ENCODE measurements at places on chromosomes 7 and 10.
A peak's percentile ranks its signal among the peaks of the same experiment; 100 is the strongest.

GRCh38 chr7:12557282-12557681 lies 13.2 kb upstream of the SCIN start:
- DNase-seq = no peak

DNA sequence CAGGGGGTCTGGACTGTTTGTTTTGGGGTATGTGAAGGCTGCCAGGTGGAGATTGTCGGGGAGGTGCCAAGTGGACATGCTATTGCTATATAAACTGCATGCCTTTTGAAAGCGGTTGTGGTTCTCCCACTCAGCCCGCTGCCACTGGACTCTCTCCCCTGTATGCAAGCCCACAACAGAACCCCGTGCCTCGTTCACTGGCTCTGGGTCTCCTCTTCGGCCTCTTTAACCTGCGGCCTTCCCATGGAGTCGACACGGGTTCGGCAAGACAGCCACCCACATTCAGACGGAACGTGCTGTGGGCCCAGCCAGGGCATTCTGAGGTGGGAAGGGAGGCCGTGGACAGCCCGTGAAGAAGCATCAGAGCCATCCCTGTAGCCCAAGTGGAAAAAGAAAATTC lies 50.3 kb downstream of the SVIL start:
- no peak for DNase-seq

DNA sequence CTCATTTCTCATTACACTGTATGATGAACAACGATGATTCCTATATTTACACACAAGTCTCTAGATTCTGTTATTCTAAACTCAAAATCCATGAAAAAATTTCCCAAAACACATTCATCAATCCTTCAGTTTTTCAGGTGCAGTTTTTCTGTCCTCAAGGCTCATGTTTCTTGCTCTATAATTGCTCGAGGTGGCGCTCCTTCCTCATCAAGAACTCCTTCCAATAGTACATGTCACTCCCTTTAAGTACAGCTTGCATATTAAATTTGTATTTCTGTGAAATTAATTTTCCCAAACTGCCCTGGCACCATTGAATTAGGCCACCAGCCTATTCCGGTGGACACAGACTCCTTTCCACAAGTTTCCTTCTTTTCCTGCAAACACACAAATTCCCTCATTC lies 188.7 kb upstream of the MINDY3 start:
- no peak for DNase-seq

DNA sequence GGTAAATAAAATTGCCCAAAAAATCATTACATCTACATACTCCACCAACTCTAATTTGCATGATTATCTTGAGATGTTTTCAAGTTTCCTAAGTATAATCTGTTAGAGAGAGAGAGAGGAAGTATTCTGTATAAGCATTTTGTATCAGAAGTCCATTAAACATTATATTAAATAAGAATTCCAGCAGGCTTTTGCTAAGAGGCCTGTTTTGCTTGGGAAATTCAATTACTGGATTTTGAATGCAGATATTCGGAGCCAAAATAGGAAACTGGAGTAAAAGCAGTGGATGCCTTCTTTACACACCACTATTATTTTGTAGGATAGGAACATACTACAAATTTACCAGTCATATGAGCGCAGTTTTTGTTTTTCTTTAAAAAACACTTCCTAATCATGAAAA lies 727.8 kb downstream of the CNTNAP2 start:
- no peak for DNase-seq

DNA sequence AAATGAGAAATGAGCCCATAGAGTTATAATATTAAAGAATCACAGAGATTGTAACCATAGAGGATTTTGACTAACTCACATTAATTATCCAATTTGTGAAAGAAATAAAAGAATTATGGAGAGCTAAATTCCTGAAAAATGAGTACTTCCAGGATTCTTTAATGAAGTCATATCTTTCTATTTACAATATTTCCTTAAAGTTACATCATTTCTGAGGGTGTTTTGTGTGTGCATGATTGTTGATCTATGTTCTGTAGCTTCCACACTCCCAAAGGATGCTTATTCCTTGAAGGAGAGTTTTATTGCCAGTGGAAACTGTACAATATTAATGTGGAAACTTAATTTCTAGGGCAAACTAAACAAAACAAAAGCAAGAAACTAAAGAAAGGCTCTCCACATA lies 299.6 kb downstream of the MDFIC start:
- DNase-seq = no peak

DNA sequence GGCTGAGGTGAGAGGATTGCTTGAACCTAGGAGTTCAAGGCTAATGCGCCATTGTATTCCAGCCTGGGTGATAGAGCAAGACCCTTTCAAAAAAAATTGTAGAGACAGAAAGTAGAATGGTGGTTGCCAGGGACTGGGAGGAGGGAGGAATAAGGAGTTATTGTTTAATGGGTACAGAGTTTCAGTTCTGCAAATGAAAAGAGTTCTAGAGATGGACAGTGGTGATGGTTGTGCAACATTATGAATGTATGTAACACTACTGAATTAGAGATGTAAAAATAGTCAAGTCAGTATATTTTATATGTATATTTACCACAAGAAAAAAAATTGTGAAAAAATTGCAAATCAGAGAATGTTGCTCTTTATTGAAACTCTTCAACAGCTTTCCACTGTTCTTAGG lies 266.5 kb upstream of the NPY start:
- no peak for DNase-seq

GRCh38 chr10:13219685-13220670 lies 14.2 kb downstream of the UCMA start:
- no peak for DNase-seq

DNA sequence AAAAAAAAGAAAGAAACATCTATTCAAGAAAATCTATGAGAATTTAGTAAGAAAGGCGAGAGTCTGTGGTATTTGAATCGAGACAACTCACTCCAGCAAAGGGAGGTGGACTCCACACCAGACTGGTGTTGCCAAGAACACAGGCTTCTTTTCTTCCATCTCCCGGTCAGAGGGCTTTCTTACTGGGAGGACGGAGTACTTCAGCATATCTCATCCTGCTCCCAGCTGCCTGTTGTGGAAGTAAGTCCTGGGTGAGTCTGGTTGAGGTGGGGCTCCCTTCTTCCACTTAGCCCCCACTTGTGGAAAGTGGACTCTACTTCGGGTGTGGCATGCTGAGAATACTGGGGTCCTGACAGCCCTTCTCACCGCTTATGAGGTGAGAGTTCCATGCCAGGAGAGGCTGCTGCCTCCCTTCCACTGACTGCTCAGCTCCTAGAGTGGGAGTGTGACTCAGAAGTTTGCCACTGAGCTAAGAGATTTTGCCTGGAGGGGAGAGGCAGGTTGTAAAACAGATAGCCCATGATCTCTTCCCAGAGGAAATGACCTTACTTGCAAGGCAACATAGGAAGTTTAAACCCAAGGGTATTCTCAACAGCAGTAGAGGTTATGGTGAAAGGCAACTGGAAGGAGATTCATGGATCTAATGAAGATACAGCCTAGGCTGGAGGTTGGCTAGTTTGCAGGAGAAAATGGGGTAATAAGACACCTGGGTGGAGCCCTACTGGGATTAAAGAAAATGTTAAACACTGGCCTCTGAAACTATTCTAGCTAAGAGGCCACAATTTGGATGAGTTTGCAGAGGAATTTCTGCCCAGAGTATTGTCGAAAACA lies 3.5 kb upstream of the NACAD start:
- DNase-seq = no peak

GRCh38 chr10:80697926-80698325 lies 160.2 kb downstream of the SH2D4B start:
- DNase-seq = no peak

- DNase-seq = no peak
These were observed 258.4 kb downstream of the EXOC4 start for GRCh38 chr7:133511252-133511651.

DNA sequence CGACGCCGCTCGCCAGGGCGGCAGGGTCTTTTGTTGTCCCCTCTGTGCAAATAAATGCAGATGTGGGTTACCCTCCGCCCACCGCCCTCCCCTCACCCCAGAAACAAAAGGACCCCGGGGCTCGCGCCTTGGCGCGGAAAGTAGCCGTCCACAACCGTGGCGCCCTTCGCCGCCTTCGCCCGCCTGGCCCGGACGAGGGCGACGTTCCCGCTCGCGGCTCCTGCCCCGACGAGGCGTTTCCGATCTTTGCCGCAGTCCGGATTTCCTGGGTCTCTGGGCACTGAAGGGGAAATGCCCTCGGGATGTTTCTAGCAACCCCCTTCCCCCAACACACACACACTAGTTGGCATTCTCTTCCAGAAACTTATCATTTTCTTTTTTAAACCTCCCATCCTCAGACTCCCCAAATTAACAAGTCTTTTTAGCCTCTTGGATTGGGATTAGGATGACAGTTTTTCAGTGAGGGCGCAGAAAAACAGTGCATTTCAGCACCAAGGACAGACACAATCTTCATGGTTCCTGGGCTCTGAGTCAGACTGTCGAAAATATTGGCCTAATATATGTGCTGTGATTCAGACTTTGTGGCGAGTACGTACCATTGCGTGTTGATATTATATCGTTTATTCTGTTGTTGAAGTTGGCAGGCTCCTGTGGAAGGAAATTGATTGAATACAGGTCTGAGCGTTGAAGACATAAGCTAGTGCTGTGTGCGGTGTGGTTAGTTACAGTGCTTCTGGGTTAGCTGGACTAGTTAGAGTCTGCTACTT lies 771 bp downstream of the PHYHIPL start:
- no peak for DNase-seq

DNA sequence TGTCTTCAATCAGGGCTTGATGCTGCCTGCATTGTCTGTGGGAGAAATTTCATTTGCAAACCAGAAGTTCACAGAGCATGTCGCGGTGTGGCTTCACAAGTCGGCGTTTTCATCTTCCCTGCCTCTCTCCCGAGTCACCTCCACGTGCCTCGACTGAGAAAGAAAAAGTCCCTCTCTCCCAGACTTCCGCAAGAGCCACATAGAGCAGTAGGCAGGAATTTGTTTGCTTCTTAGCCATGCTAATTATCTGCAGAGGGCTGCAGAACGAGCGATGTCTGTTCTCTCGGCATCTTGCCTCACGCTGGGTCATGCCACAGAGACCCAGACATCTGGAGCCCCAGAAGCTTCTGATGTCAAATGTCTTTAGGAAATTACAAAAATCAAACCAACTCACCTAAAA lies 272.2 kb downstream of the TCF7L2 start:
- DNase-seq = no peak

DNA sequence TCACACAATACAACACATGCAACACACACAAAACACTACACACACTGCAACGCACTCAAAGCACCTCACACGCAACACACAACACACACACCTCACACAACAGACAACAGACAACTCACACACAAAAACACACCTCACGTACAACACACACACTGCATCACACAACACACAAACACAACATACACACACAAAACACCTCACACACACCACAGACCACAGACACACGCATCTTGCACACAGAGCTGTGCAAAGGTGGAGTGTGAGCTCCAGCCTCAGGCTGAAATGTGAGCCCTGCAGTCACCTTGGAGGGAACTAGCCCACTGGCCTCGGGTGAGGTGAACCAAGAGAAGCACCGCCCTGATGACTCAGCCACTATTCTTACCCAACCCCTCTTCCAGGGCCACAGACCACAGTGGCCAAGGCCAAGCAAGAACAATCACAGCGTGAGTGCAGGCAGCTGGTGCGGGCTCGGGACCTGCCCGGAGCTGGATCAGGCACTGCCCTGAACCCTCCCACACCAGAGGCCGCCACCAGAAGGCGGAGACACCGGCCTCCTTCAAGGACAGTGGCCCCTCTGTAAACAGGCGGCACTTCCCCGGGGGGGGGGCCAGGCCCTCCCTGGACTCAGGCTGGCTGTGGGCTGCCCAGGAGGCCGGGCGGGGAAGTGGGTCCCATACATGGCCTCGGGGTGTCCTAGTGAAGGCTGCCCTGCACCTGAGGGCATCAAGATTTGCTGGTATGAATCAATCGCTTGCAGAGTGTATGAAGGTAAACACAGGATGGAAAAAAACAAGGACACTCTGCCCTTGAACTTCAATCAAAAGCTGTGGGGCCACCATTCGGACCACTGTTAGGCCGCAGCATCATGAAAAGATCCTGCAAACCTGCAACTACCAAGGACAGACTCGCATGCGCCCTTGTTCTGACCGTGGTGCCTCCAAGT lies 106.7 kb downstream of the TNS3 start:
- DNase-seq = peak; percentile 14

- no peak for DNase-seq
These were observed 155.0 kb downstream of the STK31 start for GRCh38 chr7:23864973-23865372.

- DNase-seq = no peak
These were observed 142.3 kb downstream of the VPS50 start for GRCh38 chr7:93374345-93374940.

DNA sequence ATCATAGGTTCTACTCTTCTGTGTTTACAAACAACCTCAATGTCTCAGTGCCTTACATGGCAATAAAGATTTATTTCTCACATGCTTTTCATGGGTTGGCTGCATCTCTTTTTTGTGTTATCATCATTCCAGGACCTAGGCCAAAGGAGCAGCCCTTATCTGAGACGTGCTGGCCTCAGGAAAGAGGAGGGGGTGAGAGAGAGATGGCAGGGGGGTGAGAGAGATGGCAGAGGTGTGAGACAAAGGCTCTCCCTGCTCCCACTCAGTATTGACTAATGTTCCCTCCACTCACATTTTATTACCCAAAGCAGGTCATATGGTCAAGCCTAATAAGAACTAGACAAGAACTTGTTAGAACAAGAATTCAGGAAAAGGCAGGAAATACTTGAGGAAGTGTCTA lies 120.1 kb upstream of the PRR15 start:
- DNase-seq = no peak

DNA sequence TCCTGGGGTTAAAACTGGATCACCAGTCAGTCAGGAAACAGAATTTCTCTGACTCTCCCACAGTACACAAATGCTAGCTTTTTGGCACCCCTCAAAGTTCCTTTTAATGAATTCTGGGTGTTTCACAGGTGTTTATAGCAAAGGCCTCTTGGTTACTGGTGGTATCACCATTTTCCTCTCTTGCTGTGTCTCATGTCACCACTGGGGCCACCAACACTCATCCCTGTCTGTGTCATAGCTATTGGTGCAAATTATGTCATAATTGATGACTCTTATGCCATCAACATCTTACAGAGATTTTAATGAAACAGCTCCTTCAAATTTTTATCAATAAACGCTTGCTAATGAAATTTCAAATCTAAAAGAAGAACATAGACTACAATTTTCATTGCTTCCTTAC lies 27.7 kb upstream of the OSBPL3 start:
- no peak for DNase-seq

DNA sequence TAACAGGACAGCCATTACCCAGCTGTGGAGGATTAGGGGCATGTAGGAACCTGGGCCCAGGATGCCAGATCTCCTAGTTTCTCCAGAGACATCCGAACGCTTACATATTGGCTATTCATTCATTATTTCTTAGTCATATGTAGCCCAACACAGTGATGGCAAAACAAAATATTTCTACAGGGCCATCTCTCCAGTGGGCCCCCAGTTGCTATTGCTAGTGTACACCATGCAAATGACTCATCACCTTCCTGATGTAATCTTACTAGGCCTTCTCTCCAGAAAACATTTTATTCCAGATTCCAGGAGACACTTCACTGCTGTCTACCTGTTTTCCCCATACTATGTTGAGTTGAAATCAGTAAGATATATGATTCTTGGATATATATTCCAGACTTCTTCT lies 201.7 kb downstream of the PLXDC2 start:
- no peak for DNase-seq

Measured in stimulated activated CD8-positive, alpha-beta memory T cell treated with anti-CD3 and anti-CD28 coated beads, Interleukin-15, amount 100 ng/mL, for 48 hours (primary cell).